ENCODE measurements at places on chromosomes 2 and 18.

DNA sequence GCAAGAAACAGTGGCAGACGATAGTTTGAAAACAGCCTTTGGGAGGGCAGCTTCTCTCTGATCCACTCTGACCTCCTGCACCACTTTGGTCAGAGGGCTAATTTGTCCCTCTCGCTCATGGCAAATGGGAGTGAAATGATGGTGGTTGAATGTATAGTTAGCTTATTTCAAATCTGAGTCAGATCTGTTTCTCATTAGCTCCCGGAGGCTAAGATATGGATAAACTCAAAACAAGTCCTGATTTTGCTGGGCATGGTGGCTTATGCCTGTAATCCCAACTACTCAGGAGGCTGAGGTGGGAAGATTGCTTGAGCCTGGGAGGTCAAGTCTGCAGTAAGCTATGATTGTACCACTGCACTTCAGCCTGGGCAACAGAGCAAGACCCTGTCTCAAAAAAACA lies 145.0 kb downstream of the ALK start:
- DNase-seq = no peak

DNA sequence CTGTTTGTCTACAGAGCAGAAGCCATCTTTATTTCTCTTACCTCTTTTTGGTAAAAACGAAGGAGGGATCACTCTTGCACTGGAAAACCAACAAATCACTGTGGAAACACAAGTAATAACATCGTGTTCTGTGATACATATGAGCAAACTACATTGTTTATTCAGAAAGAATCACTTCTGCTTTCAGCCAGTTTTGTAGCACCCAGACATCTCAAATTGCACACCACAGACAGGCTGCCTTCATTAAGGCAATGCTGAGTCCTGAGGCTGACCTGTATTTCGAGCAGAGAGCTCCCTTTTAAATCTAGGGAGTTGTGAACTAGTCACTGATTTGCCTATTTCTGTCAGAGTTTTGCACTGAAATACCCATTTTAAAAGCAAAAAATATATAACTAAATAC lies 1003.2 kb upstream of the FAM98A start:
- DNase-seq = no peak

- no peak for DNase-seq
Measured at GRCh38 chr2:28447943-28448792, 47.7 kb upstream of the PLB1 start.

DNA sequence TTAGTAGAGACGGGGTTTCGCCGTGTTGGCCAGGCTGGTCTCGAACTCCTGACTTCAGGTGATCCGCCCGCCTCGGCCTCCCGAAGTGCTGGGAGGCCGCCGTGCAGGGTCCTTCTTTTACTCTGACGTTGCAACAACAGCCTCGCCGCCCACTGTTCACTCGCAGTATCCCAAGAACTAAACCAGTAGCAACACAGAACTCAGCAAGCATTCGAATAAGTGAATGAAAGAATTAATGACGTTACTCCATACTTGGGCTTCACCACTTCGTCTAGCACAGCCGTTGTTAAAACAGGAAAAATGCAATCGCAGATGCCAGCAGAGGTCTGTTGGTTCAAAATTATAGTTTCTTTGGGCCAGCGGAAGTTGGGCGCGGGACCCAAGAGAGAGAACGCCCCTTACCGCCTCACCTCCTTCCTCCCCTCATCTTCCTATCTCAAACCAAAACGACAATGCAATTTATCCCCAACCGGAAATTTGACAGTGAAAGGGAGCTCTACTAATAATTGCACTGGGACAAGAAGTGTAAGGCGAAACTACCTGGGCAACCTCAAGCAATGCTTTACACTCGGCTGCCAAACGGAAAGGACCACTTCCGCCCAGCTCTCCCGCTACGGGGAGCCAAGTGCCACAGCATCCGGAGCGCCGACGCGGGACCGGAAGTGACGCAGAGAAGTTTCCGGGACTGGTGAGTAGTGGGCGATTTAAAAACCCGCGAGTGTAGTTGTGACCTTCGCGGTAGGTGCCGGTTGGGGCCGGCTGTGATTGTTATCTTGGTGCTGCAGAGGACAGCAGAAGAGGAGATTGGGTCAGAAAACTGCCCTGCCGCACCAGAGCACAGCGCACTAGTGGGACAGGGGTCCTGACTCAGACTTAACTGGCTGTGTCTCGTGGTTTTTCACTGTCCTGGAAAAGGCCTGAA lies at the start of the genes NIF3L1 and PPIL3:
NIF3L1 (plus strand) TSS at position 668 of the 922 bp plus-strand sequence. CDS start 2,573 bp downstream, outside the sequence.
PPIL3 (minus strand) TSS at position 374 of the 922 bp plus-strand sequence. CDS start 1,462 bp downstream, outside the sequence.
- DNase-seq = peak; percentile 95

DNA sequence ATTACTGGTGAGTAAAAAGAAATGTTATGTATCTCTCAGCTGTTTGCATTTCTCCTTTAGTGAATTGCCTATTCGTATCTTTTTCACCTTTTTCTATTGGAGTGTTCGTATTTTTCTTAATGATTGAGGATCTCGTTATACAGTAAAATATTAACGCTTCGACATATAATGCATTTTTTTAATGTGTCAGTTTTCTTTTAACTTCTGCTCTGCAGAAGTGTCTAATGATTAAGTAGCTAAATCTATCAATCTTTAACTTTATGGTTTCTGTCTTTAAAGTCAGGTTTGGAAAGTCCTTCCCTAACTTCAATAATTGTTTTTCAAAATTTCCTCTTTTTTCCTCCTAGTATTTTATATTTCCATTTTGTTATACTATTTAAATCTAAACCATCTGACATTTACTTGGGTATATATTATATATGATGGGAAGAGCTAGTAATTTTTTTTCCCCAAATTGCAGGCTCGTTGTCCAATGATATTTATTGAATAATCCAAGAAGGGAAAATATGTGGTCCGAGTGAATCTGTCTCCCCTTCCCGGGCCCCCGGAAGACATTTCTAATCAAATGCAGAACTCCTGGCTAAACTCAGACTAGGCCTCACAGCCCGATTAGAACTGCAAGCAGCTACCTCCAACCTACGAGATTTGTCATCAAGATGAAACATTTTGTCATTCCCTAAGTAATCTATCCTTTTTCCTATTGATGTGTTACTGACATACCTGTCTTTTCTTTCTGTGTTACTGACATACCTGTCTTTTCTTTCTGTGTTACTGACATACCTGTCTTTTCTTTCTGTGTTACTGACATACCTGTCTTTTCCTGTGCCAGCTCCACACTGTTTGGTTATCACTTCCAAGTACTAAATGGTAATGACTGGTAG lies 17.2 kb downstream of the PCBP1 start:
- DNase-seq = no peak

DNA sequence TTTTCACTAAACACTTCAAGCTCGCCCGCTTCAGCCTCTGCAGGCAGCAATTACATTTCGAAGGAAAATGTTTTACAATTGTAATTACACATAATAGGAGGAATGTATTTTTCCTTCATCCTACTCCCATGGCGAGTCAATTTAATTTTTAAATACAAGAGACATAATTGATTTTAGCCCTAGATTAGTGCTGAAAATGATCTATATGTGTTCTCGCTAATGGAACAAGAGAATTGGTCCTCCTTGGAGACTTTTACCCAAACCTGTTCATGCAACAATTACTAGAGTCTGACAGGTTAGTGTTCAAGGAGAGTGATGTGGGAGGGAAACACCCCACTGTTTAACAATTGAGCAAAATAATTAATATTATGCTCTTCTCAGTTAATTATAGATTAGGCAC lies 509.4 kb upstream of the SETBP1 start:
- no peak for DNase-seq

- no peak for DNase-seq
Measured at GRCh38 chr18:11514267-11514666, 95.1 kb upstream of the SLC35G4 start.

- no peak for DNase-seq
Measured at GRCh38 chr2:30382995-30383394, 64.1 kb upstream of the LCLAT1 start.

GRCh38 chr2:120809151-120809550 lies 73.5 kb downstream of the GLI2 start:
- no peak for DNase-seq

DNA sequence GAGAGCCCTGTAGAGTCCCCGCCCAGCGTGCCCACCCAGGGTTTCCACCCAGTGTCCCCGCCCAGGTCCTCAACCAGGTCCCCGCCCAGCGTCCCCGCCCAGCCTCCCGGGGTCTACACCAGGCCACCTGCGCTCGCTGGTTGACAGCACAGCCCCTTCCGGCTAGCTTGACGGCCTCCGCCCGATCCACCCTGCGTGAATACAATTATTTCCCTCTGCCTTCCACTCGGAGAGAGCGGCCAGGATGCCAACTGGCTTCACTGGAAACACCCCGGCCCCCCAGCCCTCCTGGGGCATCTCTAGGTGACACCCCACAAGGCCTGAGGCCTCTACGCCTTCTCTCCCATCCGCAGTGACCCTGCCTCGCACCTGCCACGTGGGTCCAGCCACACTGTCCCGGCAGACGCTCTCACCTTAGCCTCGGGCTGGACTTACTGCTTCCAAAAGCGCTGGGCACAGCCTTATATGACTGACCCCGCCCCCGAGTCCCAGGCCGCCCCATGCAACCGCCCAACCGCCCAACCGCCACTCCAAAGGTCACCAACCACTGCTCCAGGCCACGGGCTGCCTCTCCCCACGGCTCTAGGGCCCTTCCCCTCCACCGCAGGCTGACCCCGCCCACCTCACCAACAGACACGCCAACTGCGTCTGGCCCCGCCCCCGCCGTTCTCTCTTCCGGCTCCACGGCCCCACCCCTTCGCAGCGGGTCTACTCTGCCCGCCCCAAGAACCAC lies 188.1 kb downstream of the LAMA1 start:
- DNase-seq = no peak

DNA sequence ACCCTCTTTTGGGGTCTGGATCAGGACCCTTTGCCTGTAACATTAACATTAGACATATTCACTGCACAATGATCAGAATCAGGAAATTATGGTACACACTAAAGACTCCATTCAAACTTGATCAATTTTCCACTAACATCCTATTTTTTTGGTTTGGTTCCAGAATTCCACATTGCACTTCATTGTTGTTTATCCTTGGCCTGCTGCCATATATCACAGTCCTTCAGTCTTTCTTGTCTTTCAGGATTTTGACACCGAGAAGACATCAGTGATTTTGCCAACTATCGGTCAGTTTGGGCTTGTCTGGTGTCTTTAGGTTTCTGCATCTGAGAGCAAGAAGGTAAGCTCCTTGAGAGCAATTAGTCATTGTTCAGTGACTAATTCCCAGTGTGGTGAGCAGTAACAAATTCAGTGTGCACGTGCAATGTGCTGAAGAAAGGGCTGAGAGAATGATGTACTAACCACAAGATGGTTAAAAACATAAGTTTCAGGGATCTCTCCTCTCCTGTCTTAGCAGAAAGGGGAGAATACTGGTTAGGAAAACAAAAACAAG lies 23.5 kb downstream of the MARCHF4 start:
- no peak for DNase-seq

- no peak for DNase-seq
Measured at GRCh38 chr18:498931-499775, 1.3 kb downstream of the COLEC12 start.

DNA sequence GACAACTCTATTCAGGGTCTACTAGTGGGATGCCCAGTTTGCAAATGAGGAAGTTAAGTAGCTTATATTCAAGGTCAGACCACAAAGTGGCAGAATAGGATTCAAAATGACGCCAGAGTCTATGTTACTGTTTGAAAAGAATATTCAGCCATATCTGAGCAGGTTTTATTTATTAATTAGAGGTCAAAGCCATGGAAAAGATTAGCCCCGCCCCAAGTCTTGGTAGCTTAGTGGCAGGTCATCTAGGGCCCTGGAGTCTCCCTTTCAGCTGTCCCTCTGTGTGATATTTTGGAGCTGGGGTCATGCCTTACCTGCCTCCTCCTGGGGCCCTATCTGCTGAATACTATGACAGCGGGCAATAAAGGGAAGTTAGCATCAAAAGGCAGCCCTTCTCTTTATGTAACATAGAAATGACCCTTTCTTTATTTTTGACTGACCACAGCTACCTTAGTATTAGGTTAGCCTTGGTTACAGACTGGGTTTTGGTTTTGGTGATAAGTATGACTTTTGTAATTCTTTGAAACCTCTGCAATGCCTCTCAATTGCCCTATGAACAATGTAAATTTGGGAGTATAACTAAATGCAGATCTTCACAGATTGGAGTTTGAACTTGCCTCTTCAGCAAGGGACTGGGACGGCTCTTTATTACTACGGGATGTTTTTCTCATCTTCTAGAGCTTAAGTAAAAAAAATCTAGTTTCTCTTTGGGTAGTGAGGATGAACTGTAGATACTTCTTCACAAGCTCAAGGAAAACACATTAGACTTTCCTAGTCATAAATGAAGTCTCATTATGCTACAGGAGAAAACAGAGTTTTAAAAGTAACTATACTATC lies 153.0 kb upstream of the ITGA4 start:
- DNase-seq = no peak

DNA sequence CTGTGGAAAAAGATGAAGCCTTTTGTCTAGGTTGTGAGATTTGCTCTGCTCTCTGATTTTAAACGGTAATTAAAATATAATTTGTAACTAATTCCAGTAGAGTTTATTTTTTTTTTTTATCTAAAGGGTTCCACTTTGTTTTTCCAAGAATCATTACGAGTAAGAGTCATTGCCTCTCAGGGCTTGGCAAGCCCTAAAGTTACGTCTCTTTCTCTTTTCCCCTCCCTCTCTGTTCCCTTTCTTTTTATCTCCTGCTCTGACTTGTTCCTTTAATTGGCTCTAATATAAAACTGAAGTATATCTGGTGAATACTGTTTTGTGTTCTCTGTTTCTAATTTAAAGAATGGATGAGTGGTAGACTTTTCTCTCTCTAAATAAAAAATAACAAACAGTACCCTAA lies 75.8 kb downstream of the CALCRL start:
- no peak for DNase-seq

DNA sequence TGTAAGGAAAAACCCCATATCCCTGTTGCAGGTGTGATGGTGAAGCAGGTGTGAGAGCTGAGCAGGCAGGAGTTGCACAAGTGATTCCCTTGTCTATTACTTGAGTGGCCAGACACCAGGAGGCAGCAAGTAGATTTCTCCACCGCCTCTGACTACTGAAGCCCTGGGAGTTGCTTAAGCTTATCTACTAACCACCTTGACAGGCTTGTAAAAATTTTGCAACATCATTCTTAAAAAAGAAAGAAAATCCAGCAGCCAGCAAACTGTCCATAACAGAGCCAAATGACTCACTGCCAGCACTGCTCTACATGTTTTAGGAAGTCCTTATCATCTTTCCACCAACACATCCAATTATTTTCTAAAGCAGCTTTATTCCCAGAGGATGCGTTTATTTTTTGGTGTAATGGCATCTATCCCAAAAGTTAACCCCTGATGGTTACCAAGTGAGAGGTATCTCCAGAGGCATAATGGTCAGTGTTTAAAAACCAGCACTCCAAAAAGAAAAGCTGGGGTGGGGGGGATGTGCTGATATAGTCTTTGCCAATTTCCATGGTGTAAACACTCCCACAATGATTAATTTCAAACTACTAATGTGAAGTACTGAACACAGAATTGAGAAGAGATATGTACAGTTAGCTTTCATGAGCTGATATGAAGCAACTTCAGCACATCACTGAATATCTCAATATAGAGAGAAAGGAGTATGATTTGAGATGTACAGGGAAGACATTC lies 16.3 kb upstream of the GPR39 start:
- no peak for DNase-seq

- DNase-seq = no peak
Measured at GRCh38 chr2:234306426-234307173, 190.3 kb downstream of the ARL4C start.

- no peak for DNase-seq
Measured at GRCh38 chr2:9644603-9645002, 13.8 kb upstream of the YWHAQ start.

GRCh38 chr18:50679656-50680055 lies 119.8 kb downstream of the MAPK4 start:
- DNase-seq = no peak
